Femur (tissue), 1 donor: ENCODE measurements at places on chromosomes 2 and 18.
A peak's percentile ranks its signal among the peaks of the same experiment; 100 is the strongest.

DNA sequence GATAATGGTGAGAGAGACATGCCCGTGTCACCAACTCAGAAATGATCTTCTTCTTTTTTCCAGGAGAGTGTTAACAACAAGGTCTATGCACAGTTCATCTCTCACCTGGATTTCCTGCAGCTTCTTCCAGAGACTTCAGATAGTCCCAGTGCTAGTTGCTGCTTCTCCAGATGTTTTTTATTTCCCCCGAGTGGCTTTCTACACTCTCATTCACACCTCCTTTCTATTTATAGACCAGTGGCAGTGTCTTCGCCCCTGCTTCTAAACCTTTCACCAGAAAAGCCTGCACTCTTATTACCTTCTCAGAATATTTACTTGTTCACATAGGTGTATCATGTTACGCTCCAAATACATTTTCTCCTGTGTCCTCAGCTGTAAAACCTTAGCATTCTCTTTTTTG is 558.8 kb upstream of the CHAC2 start:
- no peak for DNase-seq

DNA sequence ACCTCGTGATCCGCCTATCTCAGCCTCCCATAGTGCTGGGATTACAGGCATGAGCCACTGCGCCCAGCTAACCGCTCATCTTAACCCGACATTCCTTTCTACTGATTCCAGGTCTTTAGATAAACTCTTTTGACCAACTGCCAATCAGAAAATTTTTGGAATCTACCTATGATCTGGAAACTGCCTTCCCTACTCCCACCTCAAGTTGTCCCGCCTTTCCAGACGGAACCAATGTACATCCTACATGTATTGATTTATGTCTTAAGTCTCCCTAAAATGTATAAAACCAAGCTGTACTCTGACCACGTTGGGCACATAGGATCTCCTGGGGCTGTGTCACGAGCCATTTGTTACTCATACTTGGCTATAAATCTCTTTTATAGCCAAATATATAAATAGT is 3.2 kb upstream of the NEU2 start:
- DNase-seq, result no peak

DNA sequence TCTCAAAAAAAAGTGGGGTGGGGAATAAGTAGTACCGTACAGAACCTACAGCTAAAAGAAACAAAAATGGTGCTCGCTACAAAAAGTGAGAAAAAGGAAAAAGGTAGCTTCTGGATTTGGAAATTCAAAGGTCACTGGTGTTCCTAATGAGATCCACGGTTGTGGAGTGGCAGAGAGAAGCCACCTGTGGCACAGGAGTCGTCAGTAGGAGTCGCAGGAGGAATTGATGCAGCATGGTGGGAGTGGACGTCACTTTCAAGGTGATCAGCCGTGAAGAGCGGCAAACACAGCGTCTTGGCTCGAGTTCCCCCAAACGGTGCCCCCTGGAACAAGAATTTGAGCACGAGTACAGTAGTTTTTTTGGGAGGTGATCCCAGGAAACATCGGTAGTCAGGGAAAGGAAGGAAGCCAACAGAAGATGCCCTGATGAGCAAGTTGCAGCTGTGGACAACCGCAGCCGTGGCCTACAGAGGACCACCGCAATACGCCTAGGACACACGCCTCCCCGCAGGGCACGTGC is 1.4 kb upstream of the TTL start:
- peak; percentile 20 for DNase-seq

- no peak for DNase-seq
Measured at GRCh38 chr2:230717600-230717999, 5.0 kb downstream of the CAB39 start.

- peak; percentile 68 for DNase-seq
Measured at GRCh38 chr2:29042561-29043075, 31.7 kb downstream of the PCARE start.

GRCh38 chr2:234823877-234824376 is 127.9 kb upstream of the SH3BP4 start:
- peak; percentile 66 for DNase-seq

GRCh38 chr18:54924948-54925347 is 34.3 kb downstream of the CCDC68 start:
- DNase-seq, result no peak

GRCh38 chr2:134493797-134494196 is 225.0 kb downstream of the TMEM163 start:
- DNase-seq, result no peak

GRCh38 chr2:218155953-218156479 is 10.7 kb downstream of the CXCR1 start:
- no peak for DNase-seq

DNA sequence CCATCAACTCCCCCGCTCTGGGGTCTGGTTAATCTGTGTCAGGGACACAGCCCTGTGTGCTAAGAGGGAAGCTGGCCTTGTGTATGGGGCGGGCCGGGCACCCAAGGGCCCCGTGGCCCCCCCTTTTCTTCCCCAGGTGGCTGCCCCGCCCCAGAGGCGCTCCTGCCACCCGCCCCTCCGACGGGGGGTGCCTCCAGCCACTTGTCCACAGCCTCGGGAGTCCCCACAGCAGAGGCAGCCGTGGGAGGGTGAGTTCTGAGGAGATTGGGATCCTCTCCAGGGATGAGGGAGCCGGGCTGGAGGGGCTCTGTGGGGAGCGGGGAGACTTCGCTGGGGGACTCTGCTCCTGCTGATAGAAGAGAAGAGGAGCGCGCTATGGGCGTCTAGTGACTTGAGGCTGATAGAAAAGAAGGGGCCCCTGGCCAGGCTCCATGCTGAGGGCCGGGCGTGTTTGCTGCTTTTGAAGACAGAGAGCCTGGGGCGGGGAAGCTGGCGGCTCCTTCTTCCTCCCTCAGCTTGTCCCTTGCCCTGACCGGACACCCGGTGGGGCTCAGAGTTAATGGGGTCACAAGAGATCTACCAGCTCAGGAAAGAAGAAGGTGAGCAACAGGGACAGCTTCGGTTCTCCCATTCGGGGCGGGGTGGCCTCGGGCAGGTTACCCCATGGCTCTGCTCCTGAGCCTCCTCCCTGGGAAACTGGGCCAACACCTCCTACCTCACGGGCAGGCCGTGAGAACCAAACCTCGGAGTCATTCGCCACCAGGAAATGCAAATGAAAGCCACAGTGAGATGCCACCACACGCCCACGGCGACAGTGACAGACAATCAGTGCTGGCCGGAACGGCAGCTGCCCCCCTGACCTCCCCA is 89.4 kb upstream of the TAF1B start:
- DNase-seq, result no peak

GRCh38 chr2:156687715-156688114 is 251.5 kb downstream of the GPD2 start:
- no peak for DNase-seq

- no peak for DNase-seq
Measured at GRCh38 chr2:110650346-110650745, 27.5 kb downstream of the BUB1 start.

- no peak for DNase-seq
Measured at GRCh38 chr2:99507937-99508818, 18.4 kb upstream of the REV1 start.

- DNase-seq, result no peak
Measured at GRCh38 chr2:159168707-159169106, 117.8 kb downstream of the WDSUB1 start.

DNA sequence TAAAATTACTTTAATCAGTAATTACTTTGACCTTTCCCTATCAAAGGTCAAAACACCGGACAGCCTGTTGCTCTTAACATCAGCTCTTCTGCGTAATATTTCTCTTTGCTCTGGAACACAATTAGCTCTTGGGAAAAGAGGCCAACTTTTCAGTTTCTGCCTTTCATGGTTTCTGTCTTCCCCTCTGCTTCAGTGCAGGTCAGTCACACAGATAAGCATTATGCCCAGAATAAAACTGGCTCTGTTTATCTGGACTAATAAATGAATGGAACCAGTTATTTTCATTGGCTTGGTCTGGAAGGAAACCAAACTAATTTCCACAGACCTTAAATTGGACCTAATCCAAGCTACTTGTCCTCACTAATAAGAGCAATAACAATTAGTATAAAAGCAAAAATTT is 26.2 kb upstream of the GALNT3 start:
- no peak for DNase-seq

DNA sequence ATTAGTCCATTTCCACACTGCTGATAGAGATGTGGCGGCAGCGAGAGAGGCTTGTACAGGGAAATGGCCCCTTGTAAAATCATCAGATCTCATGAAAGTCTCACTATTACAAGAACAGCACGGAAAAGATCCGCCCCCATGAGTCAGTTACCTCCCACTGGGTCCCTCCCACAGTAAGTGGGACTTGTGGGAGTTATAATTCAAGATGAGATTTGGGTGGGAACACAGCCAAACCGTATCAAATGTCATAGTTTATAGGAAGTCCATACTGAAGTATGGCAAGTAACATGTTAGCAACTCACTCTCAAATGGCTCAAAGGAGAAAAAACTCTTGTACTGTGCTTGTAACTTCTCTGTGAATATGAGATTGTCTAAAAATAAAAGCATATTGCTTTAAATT is 56.1 kb downstream of the FARP2 start:
- DNase-seq, result peak; percentile 48

DNA sequence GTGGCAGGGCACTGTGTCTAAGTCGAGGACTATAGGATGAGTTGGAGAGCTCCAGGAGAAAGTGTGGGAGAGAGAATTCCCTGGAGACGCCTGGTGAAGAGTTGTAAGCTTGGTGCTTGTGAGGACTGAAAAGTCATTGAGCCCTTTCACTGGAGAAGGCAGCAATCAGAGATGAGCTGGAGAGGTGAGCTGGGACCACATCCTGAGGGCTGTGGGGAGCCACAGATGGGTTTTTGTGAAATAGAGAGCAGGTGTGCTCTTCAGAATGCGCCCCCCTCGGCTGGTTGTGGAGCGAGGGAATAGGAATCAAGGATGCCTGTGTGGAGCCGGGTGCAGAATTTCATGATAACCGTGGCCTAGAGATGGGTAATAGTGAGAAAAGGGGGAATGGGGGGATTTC is 224.3 kb downstream of the KLHL29 start:
- no peak for DNase-seq

GRCh38 chr2:7146151-7146550 is 228.9 kb downstream of the RNF144A start:
- no peak for DNase-seq

GRCh38 chr2:166895243-166895642 is 7.0 kb downstream of the XIRP2 start:
- no peak for DNase-seq

GRCh38 chr2:187055463-187055862 is 206.5 kb upstream of the ZSWIM2 start:
- DNase-seq, result no peak

DNA sequence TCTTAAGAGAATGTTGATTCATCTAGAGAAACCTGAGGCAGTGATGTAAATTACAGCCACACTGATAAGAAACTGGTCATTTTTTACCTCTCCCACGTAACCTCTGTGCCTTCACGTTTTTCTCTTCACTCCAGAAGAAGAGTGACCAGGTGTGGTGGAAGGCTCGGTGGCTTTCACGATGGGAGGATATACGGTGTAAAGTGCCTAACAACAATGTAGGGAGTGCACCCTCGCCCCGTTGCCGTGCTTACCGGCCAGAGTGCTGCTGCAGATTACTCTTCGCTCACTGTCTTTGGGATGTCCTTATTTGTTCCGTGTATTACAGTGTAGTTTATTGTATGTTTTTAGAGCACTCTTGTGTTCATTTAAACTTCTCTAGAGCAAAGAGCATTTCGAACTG is 46.5 kb downstream of the NCK2 start:
- no peak for DNase-seq
